Stimulated activated CD8-positive, alpha-beta memory T cell treated with anti-CD3 and anti-CD28 coated beads, Interleukin-4, amount 100 ng/mL, for 4 hours (primary cell): ENCODE measurements at places on chromosomes 2 and 18.

- DNase-seq, result no peak
These were observed 29.7 kb downstream of the MGAT4A start for GRCh38 chr2:98701230-98701629.

DNA sequence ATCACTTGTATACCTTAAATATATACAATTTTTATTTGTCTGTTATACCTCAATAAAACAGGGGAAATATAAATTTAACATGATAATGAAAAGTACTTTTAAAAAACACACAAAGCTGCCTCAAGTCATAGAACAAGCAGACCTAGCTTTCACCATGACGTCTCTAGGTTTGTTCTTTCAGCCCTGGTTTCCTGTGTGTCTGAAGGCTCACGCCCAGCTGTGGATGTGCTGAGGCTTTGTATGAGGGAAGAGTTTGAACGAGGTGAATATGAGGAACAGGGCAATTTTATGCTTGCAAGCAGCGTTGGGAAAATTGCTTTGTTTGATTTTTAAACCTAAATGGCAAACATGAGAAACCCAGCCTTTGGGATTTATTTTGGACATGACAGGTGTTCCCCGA is 15.3 kb downstream of the SH3RF3 start:
- no peak for DNase-seq

GRCh38 chr2:19346983-19347618 is 11.3 kb downstream of the OSR1 start:
- DNase-seq, result no peak

DNA sequence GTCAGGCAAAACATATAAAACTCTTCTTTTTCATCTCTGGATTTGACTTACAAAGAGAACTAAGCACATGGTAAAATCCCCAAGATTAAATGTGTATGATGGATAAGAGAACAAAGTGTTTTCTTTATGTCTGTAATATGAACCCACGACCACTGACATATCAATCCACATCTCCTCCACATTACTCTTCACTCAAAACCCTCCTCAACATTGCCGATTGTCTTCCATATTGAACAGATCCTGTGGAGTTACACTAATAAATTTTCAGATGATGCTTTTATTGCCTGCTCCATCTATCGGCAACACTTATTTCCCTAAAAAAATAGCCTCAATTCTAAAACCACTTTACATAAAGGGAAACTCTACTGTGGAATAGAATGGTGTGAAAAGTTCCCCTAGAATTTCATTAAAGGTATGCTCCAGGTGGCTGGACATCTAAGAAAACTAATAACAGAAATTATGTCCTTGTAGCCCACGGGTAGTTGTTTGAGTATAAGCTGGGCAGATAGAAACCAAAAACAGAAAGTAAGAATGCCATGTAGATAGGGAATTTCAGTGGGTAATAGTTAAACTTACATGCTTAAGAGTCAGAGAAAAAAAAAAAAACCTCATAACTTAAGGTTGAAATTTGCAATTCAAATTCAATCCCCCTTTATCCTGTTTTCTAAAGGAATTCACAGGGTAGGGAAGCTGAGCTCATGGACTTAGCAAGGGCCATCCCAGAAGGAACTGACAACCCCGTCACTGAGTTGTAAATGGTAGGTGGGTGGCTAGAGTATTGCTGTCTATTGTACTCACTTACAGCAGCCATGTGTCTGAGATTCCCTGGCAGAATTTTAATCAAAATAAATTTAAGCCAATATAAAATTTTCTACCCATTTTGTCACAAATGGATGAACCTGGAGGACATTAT is 305.4 kb upstream of the LYPD1 start:
- DNase-seq, result no peak

- DNase-seq, result no peak
These were observed at the start of gene KIF1A for GRCh38 chr2:240819858-240820606. KIF1A (minus strand) TSS chr2:240820219; CDS start chr2:240797752, 22,467 bp downstream.

DNA sequence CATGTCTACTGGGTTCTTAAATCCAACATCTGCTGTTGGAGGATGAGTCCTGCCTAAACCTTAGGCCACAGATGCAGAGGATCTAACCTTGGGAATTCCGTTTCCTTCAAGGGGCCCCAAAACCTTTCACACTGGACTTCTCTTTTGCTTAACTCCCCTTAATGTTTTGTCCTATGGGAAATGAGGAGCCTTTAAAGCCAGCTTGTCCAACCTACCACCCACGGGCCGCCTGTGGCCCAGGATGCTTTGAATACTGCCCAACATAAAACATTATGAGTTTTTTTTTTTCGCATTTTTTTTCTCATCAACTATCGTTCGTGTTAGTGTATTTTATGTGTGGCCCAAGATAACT is 157.2 kb upstream of the SLC1A4 start:
- no peak for DNase-seq

- DNase-seq, result no peak
These were observed 89.8 kb downstream of the HS6ST1 start for GRCh38 chr2:128228894-128229293.

- DNase-seq, result peak; percentile 41
These were observed 121.0 kb upstream of the SLC39A10 start for GRCh38 chr2:195535911-195536522.

DNA sequence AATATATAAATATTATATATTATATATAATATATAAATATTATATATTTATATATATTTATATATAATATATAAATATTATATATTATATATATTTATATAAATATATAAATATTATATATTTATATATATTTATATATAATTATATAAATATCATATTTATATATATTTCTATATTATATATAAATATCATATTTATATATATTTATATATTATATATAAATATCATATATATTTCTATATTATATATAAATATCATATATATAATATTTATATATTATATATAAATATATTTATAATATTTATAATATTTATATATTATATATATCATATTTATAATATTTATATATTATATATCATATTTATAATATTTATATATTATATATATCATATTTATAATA is 321.4 kb downstream of the CDH2 start:
- no peak for DNase-seq

DNA sequence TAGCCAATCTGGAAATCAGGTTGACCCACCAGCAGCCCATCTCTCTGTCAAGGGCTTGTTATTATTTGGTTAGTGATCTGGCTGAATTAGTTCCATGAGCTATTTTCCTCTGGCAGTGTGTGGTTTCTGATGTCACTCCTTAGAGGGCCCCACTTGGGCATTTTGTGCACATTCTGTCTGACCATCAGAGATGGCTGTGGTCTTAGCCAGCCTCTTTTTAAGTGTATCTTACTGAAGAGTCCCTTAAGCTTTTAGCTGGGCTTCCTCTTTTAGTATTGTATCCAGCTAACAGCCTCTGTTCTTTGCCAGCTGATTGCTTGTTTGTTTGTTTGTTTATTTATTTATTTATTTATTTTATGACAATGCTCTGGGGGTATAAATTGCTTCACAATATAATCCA is 951.1 kb upstream of the CNTNAP5 start:
- no peak for DNase-seq

DNA sequence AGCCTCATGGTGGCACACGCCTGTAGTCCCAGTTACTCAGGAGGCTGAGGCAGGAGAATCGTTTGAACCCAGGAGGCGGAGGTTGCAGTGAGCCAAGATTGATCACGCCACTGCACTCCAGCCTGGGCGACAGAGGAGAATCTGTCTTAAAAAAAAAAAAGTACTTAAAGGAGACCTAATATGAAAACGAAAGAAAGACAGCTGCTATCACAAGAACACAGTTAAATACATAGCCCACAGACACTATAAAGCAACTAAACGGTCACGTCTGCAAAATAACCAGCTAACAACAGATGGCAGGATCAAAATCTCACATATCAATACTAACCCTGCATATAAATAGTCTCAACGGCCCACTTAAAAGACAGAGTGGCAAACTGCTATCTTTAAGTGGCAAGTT is 43.9 kb upstream of the TACR1 start:
- no peak for DNase-seq

DNA sequence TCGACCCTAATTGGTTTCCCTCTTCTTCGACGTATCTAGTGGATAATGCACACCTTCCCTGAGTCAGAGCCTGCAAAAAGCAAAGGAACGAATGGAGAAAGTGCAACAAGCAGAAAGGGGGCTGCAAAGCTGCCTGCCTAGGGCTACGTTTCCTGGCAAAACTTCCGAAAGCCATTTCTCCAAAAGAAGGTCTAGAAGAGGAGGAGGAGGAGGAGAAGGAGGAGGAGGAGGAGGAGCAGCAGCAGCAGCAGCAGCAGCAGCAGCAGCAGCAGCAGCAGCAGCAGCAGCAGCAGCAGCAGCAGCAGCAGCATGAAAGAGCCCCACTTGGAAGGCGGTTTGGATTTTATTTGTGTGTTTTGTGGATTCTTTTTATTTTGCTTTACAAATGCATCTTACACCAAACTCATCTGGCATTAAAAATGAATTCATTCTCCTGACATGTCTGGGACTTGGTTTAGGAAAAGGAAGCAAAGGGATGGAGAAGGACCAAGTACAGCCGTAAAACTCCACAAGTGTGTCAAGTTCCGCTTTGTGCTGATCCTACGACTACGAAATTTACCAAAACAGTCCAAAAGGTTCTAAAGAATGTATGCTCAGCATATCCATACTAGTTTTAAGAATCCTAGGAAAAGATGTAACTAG is 2.0 kb downstream of the TCF4 start:
- no peak for DNase-seq

- peak; percentile 9 for DNase-seq
These were observed 26.5 kb upstream of the IGFBP2 start for GRCh38 chr2:216606551-216607276.

- no peak for DNase-seq
These were observed 14.9 kb upstream of the FTCDNL1 start for GRCh38 chr2:199865905-199866304.

GRCh38 chr2:145715601-145716000 is 1195.7 kb upstream of the ZEB2 start:
- DNase-seq, result no peak

DNA sequence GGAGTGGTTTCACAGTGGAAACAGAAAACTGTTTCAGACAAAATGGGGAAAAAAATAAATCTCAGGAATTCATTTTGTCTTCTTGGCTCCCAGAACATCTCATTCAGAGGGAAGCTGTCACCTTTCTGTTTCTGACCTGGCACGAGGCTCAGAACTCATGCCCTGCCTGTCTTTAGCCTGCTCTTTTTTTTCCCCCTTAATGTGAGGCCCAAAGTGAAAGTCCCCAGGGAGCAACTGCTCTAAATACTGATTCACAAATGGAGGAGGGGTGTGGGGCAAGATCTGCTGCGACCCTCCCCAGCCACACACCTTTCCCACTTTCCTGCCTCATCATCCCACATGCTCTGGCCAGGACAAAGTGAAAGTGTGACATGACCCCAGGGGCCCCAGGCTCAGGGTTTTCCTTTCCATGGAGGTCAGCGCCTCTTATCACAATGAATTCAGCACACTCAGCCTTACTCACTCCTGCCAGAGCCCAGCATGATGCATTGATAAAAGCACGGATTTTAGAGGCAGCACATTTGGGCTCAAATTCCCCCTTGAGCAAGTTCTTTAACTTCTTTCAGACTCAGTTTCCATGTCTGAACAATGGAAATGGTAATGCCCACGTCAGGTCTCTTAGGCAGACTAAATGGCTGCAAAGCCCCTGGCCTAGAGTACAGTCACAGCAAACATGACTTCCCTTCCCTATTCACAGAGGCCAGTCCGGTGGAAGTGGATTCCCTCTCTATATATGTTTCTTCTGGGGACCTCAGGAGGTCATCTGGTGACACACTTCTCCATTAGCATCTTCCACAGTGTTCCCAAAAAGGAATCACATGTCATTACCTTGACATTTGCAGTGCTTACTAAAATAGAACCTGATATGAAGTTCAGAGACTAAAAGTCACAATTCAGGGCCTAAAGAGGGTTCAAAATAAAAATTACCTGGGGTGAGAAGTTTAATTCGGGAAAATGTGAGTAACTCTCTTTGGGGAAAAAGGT is 55.3 kb upstream of the TMEM163 start:
- no peak for DNase-seq

GRCh38 chr2:229728370-229728769 is 14.0 kb upstream of the DNER start:
- DNase-seq, result no peak

- DNase-seq, result no peak
These were observed 11.7 kb downstream of the CPS1 start for GRCh38 chr2:210568108-210568507.

DNA sequence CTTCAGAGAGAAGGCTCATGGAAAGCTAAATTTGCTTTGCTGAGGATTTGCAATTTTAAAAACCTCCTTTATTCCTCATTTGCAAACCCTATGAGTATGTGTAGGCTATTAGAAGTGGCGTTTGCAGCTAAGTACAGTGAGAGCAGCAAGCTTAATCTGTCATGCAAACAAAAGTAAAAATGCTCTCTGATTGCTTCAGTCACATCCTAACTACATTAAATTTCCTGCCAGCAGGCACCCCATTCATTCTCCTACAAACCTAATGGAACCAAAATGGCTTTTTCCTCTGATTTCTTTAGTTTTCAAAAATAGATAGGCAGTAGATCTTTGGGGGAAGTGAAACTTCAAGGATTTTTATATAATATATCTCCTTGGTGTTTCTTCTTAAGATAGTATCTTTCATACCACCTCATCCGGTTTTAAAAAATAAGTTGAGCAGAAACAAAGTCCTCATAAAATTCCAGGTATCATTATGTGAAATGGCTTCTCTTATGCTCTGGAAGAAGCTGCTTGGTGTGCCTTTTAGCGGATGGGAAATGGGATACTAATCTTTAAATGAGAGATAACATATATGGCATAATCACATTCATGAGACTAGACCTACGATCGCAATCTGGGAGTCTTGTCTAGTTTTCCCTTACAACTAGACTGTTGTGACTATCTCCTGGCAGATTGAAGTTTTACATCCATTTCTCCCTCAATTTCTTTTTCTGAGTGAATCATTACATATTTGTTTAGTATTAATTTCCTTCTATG is 49.1 kb downstream of the CLIP4 start:
- no peak for DNase-seq

- no peak for DNase-seq
These were observed 294.9 kb upstream of the SYT4 start for GRCh38 chr18:43572163-43572562.

DNA sequence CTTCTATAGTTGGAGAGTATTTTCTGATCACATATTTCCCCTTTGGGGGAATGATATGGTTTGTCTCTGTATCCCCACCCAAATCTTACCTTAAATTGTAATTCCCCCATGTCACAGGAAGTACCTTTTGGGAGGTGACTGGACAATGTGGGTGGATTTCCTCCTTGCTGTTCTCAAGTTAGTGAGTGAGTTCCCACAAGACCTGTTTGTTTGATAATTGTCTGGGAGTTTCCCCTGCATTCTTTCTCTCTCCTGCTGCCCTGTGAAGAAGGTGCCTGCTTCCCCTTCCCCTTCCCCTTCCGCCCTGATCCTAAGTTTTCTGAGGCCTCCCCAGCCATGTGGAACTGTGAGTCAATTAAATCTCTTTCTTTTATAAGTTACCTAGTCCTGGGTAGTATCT is 222.7 kb upstream of the SLC39A10 start:
- no peak for DNase-seq

GRCh38 chr2:44548221-44549098 is 186.7 kb downstream of the CAMKMT start:
- DNase-seq, result no peak

DNA sequence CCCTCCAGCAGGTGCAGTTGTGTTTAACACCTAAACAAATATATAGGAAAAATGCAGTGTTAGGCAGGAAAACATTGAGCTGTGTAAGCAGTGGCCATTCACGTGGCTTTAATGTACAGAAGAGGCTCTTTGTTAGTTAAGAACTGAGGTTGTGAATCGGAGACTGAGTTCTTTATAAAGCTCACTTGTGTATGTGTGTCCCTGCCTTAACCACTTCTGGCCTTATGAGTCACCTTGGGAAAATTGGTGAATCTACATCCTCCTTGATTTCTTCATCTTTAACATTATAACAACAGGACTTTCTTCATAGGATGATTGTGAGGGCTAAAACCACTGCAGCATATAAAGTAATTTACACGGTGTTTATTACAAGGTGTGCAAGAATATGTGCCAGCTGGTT is 188.4 kb upstream of the TPO start:
- no peak for DNase-seq
